ENCODE measurements at places on chromosomes 4 and X. TPM values are rescaled to one million over a fixed set of nuclear protein-coding genes. Genes with fewer than 3 reads are reported as not detected.

The SLC4A4 gene
- polyA plus RNA-seq = 4.8 TPM

The YY2 gene
- polyA plus RNA-seq = 0.77 TPM

The ZDHHC15 gene
- polyA plus RNA-seq = 0.41 TPM

The BEX5 gene
- polyA plus RNA-seq = 4.9 TPM

The CCDC160 gene
- polyA plus RNA-seq = 0.79 TPM

The TECRL gene
- polyA plus RNA-seq = not detected

The DTHD1 gene
- polyA plus RNA-seq = 1.5 TPM

The METTL14 gene
- polyA plus RNA-seq = 5.5 TPM

The WAS gene
- polyA plus RNA-seq = 61.5 TPM

The F11 gene
- polyA plus RNA-seq = 12.9 TPM

The UGT2B17 gene
- 0.08 TPM for polyA plus RNA-seq

The MAGEB17 gene
- polyA plus RNA-seq = not detected

GRCh38 chr4:128323401-128323800 is 35.8 kb upstream of the PGRMC2 start:
- H3K4me1 ChIP-seq = no peaks in the 10 kb centered on the region
- DNase-seq = no peak
- no peak overlapping the region for H3K27ac ChIP-seq
- H3K36me3 ChIP-seq = no peaks in the 10 kb centered on the region
- no peaks in the 10 kb centered on the region for H3K27me3 ChIP-seq
- no peak overlapping the region for H3K4me3 ChIP-seq

DNA sequence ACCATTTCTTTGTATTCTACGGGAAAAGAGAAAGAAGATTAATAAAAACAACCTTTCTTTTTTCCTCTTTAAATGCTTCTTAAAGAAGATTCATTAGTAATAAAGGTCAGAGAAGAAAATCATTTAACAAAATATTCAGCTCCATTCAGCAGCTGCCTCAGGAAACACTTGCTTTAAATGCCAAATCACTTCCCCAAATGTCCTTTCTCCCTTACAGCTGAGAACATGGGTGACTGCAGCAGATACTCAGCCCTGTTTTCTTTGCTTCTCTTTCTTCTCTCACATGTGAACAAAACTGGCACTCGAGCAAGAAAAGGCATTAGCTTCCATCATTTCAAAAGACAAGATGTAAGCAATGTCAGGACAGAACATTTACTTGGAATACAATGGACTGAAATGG is 120.2 kb downstream of the INPP4B start:
- H3K4me3 ChIP-seq = no peak overlapping the region
- no peaks in the 10 kb centered on the region for H3K4me1 ChIP-seq
- no peak for DNase-seq
- H3K27ac ChIP-seq = no peak overlapping the region
- H3K27me3 ChIP-seq = no peaks in the 10 kb centered on the region

GRCh38 chr4:105329081-105329480 is 144.8 kb downstream of the PPA2 start:
- H3K36me3 ChIP-seq = no peaks in the 10 kb centered on the region
- DNase-seq = no peak
- no peak overlapping the region for H3K27ac ChIP-seq
- no peaks in the 10 kb centered on the region for H3K27me3 ChIP-seq
- no peaks in the 10 kb centered on the region for H3K4me1 ChIP-seq
- H3K4me3 ChIP-seq = no peak overlapping the region

- H3K36me3 ChIP-seq = no peaks in the 10 kb centered on the region
- no peak overlapping the region for H3K4me3 ChIP-seq
- no peak overlapping the region for H3K27ac ChIP-seq
- peak; percentile 76 for DNase-seq
- H3K27me3 ChIP-seq = no peaks in the 10 kb centered on the region
- no peaks in the 10 kb centered on the region for H3K4me1 ChIP-seq
Observed at GRCh38 chr4:126969360-126970235, 663.2 kb upstream of the INTU start.

DNA sequence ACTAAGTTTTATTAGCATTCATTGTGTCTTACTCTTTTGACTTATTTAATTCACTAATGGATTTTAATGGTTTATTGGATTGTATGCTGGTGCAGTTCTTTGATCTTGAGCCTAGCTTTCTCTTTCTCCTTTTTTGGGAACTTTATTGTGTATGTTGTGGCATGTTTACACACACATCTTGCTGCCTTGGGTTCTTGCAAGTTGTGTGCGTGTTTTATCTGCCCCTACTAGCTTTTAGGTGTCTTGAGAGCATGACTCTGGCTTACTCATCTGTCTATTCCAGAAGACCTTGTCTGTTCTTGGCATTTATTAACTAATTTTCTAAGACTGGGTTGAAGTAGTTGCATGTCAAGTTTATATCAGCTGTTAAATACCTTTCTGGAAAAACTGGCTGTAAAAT is 2.7 kb downstream of the TMEM165 start:
- peak overlapping the region; percentile 57 for H3K27ac ChIP-seq
- peak overlapping the region; percentile 18 for H3K4me3 ChIP-seq
- peaks cover 10% of the 10 kb centered on the region for H3K4me1 ChIP-seq
- peaks cover 4% of the 10 kb centered on the region for H3K36me3 ChIP-seq

- peak overlapping the region; percentile 67 for H3K27ac ChIP-seq
- no peaks in the 10 kb centered on the region for H3K36me3 ChIP-seq
- no peak overlapping the region for H3K4me3 ChIP-seq
- no peaks in the 10 kb centered on the region for H3K27me3 ChIP-seq
- H3K4me1 ChIP-seq = peaks cover 7% of the 10 kb centered on the region
- DNase-seq = peak; percentile 63
Observed at GRCh38 chr4:105061136-105061696, 85.5 kb upstream of the TET2 start.

DNA sequence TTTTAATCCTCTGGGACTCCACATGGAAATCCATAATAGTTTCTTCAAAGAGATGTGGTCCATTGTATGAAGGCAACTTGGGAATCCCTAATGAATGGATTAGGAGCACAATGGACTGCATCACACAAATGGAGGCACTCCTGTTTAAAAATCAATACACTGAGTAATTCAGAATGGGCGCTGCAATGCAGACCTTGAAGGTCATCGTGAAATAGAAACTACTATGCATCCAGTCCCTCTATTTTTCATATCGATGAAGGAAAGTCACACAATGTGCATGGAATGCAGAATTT is 98.8 kb upstream of the EGFL6 start:
- DNase-seq = no peak
- no peaks in the 10 kb centered on the region for H3K4me1 ChIP-seq

DNA sequence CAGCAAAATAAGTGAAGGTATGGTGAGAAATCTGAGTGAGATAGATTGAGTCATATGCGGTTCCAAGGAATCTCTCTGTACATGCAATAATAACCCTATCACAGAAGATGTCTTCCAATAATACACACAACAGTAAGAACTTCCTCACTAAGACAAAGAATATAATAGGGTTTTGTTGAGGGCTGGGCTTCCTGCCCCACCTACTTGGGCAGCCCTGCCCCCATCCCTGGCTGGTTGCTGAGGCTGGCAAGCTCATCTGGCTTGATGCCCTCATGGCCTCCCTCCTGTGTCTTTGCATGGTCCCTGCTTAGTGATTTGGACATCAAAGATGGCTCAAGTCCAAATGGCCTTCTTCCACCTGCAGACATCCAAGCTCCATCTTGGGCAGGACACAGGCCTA is 2.7 kb downstream of the GEMIN8 start:
- peaks cover 22% of the 10 kb centered on the region for H3K27me3 ChIP-seq
- H3K36me3 ChIP-seq = no peaks in the 10 kb centered on the region
- DNase-seq = no peak
- H3K4me3 ChIP-seq = no peak overlapping the region

GRCh38 chrX:10759141-10759799 is 138.9 kb upstream of the MID1 start:
- no peaks in the 10 kb centered on the region for H3K36me3 ChIP-seq
- no peaks in the 10 kb centered on the region for H3K4me1 ChIP-seq
- H3K27me3 ChIP-seq = peaks cover 4% of the 10 kb centered on the region
- DNase-seq = peak; percentile 45
- H3K4me3 ChIP-seq = no peak overlapping the region

GRCh38 chrX:136816975-136817374 is 36.2 kb upstream of the ARHGEF6 start:
- H3K27ac ChIP-seq = no peak overlapping the region
- no peaks in the 10 kb centered on the region for H3K27me3 ChIP-seq
- no peak for DNase-seq
- no peaks in the 10 kb centered on the region for H3K36me3 ChIP-seq
- H3K4me3 ChIP-seq = no peak overlapping the region

DNA sequence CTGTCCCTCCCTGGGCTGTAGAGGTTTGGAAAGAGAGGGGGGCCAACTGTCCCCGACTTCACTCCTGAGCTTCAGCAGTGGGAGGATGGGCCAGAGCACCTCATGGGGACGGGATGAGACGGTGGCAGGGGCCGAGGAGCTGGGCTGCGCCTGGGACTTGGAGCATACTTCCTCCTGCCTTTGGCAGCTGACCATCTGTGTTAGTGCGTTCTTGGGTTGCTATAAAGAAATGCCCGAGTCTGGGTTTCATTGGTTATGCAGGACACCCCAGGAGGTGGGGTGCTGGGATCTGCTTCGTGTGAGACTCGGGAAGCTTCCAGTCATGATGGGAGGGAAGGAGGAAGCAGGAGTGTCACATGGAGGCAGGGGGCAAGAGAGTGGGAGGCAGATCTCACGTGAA is 7.4 kb downstream of the PSAPL1 start:
- peak; percentile 27 for DNase-seq
- H3K36me3 ChIP-seq = no peaks in the 10 kb centered on the region
- no peak overlapping the region for H3K4me3 ChIP-seq
- no peak overlapping the region for H3K27ac ChIP-seq
- H3K4me1 ChIP-seq = no peaks in the 10 kb centered on the region
- H3K27me3 ChIP-seq = no peaks in the 10 kb centered on the region

- no peak overlapping the region for H3K27ac ChIP-seq
- no peaks in the 10 kb centered on the region for H3K27me3 ChIP-seq
- DNase-seq = no peak
- H3K4me3 ChIP-seq = no peak overlapping the region
- no peaks in the 10 kb centered on the region for H3K4me1 ChIP-seq
Observed at GRCh38 chr4:143554728-143555597, 41.5 kb downstream of the SMARCA5 start.

GRCh38 chr4:129077326-129077725 is 16.0 kb downstream of the SCLT1 start:
- no peak for DNase-seq
- no peak overlapping the region for H3K4me3 ChIP-seq
- peaks cover 31% of the 10 kb centered on the region for H3K36me3 ChIP-seq
- H3K27ac ChIP-seq = no peak overlapping the region
- no peaks in the 10 kb centered on the region for H3K4me1 ChIP-seq
- H3K27me3 ChIP-seq = no peaks in the 10 kb centered on the region

- H3K4me3 ChIP-seq = no peak overlapping the region
- H3K27ac ChIP-seq = no peak overlapping the region
- H3K36me3 ChIP-seq = no peaks in the 10 kb centered on the region
- no peaks in the 10 kb centered on the region for H3K27me3 ChIP-seq
- no peaks in the 10 kb centered on the region for H3K4me1 ChIP-seq
Observed at GRCh38 chr4:123788577-123788976, 392.0 kb downstream of the SPRY1 start.

DNA sequence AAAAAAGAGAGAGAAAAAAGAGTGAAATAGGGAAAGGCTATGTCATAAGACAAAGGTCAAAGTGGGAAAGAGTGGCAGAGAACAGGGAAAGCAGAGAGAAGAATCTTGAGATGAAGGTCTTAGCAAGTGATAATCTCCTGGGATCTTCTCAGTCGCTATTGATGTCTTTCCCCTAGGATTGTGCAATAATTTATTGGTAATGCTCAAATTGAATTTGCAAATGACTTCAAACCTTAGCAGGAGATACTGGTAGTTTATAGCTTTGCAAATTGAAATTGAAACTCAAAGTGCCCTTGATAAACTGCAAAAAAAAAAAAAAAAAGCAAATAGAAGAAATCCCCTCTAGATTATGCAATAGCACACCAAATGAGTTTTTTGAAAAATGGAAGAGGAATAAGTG is 45.7 kb upstream of the MID1 start:
- H3K4me1 ChIP-seq = no peaks in the 10 kb centered on the region
- H3K36me3 ChIP-seq = no peaks in the 10 kb centered on the region
- peaks cover 3% of the 10 kb centered on the region for H3K27me3 ChIP-seq
- DNase-seq = no peak

DNA sequence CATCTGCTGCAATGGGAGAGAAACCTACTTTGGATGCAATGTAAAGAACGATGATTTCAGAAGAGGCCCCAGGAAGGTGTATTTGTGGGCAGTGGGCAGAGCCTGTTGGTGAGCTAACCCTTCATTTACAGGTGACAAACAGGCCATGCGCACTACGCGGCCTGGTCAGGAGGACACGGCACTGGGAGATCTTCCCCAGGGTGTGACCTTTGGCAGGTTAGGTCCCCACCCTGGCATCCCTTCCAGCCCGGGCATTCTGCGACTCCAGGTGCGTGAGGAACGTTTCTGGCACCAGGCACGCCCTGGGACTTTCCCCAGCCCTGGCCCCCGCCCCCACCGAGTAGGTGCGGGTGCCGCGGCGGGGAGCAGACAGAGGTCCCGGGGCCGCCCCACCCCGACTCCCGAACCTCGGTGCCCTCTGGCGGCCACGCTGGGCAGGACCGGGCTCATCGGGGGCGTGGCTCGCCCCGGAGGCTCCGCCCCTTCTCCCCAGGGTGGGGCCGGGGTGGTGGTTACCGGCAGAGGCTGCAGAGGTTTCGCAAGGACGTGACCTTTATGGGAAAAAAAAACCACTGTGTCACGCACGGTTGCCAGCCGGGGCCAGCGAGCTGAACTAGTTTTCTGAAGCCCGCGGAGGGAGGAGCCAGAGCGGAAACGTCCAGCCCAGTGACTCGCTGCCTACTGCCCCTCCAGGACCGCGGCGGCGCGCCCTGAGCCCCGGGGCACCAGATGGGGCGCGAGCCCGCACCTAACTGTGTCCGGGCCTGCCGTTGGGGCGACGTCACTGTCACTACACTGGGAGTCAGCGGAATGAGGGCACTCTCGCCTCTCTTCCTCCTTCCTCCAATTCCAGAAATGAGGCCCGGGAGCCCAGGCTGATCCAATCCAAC is 5.0 kb upstream of the NYX start:
- no peaks in the 10 kb centered on the region for H3K36me3 ChIP-seq
- peak; percentile 65 for DNase-seq
- no peaks in the 10 kb centered on the region for H3K4me1 ChIP-seq
- no peaks in the 10 kb centered on the region for H3K27me3 ChIP-seq
- peak overlapping the region; percentile 87 for H3K27ac ChIP-seq
- H3K4me3 ChIP-seq = no peak overlapping the region

DNA sequence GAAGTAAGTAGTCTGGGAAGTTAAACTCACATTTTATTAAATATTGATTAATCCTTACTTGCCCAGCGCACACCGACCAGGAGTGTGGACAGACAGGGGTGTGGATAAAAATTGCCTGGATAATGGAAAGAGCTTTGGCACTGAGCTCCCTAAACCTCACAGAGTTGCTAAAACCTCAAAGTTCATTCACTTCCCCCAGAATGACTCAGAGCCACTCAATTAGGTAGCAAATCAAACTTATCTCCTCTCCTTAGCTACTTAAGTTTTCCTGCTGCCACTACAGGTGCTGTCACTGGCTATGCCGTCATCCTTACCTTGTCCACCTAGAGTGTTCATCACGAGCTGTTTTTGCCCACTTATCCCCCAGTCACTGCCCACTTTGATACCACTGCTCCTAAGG is 27.0 kb upstream of the MID1IP1 start:
- no peak overlapping the region for H3K27ac ChIP-seq

GRCh38 chr4:186666750-186667149 is 56.9 kb downstream of the FAT1 start:
- no peak overlapping the region for H3K27ac ChIP-seq
- peaks cover 11% of the 10 kb centered on the region for H3K36me3 ChIP-seq
- no peak for DNase-seq
- no peak overlapping the region for H3K4me3 ChIP-seq

Data from lung (tissue), 17 donors.